ENCODE measurements at places on chromosomes 2 and 18.

GRCh38 chr2:11124760-11125068 lies 30.6 kb upstream of the SLC66A3 start:
- DNase-seq = no peak

DNA sequence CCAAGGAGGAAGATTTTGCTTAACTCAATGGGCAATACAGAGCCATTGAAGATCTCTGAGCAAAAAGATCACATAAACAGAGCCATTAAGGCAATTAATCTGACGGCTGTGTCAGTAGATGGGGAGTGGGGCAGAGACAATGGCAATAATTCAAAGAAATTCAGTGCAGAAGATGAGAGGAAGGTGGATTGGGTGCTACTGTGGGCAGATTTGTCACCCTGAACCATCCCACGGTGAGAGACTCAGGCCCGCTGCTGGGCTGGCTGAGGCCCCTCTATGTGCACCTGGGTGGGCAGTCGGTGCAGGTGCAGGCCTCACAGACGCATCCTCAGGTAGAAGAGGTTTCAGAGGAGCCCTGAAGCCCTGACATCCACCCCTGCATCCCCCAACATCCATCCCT lies 458.6 kb downstream of the EIPR1 start:
- DNase-seq = no peak

- DNase-seq = no peak
Observed at GRCh38 chr2:200747668-200748618, 63.8 kb upstream of the BZW1 start.

- DNase-seq = no peak
Observed at GRCh38 chr2:99688699-99689098, 198.9 kb upstream of the REV1 start.

GRCh38 chr18:55743133-55743532 lies 155.1 kb upstream of the TCF4 start:
- DNase-seq = no peak

DNA sequence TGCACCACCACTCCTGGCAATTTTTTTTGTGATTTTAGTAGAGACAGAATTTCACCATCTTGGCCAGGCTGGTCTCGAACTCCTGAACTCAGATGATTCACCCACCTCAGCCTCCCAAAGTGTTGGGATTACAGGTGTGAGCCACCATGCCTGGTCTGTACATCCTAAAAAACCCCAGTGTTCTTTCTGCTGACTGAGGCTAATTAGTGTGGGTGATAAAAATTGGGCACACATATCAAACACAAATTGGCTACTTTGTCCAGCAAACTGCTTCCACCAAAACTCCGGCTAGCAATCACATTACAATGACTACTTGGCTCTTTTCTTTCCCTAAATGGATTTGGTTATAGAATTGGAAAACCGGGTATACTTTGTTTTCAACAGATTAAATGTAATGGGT lies 153.9 kb downstream of the SLC8A1 start:
- DNase-seq = no peak

Measured in esophagus squamous epithelium (tissue), 5 donors.